ENCODE measurements at places on chromosomes 4 and X.

- no peak for DNase-seq
Observed at GRCh38 chr4:40506492-40506891, 123.2 kb downstream of the RBM47 start.

DNA sequence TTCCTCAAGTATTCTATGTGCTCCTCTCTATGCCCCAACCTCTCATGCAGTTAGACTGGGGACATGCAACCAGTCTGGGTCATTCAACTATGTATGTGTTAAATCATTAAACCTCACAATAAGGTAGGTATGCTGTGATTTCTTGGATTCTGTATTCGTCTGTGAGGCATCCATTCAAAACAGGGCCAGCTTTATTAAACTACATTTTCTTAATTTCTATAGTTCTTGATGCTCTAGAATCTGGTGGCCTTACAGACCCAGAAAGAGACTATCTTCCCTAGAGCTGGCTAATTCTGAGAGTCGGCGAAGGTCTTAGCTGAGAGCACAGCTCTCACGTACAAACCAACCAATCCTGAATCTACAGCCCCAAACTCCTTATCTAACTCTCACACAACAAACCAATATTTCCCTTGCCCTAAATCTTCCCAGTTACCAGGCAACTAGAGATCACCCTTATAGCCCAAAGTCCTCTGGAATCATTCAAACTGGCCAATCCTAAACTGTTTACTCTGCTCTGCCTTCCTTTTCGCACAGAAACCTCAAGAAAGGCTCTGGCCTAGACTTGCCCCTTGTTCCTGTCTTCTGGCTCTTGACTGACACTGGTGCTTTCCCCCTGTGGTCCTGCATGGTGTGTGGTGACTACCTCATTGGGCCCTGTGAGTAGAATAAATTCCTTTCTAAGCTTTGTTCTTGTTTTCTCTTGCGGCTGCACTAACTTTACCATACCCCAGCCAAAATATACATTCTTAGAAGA is 203.5 kb upstream of the TET2 start:
- DNase-seq = no peak

DNA sequence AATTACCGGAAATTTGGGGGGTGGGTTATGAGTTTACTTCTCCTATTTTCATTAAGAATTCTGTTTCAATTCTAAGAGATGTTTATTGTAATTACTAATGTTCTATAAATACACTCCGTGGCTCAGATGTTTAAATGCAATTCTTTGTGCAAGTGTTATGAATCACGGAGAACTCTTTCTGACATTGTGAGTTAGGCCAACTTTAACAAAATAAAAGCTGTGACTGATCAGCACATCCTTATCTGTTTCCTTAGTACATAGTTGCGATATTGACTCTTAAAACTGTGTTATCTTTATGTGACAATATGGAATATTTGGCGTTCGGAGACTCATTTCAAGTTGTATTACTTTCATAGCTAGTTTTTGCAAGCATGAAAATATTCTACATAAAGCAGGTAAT is 902 bp downstream of the KLHL4 start:
- DNase-seq = no peak

DNA sequence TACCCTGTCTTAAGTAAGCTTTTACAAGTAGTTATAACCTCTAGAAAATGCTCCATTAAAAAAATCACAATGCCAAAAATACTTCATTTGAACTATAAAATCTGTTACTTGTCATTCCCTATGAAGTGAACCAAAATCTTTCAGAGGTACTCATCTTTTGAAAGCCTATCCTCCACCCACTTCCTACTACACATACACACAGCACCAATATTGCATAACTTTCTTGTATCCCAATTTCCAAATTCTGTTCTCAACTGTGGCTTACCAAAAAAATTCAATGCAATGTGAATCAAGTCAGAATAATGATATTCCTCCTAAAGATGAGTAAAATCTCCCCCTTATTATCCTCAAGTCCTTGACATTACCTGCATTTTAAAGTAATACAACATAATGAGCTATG is 15.9 kb downstream of the DHX15 start:
- no peak for DNase-seq

All from right lobe of liver (tissue), 6 donors.